ENCODE measurements at places on chromosomes 5 and 9. TPM values are rescaled to one million over a fixed set of nuclear protein-coding genes. Genes with fewer than 3 reads are reported as not detected.

GRCh38 chr9:81653240-81653639, 36.1 kb downstream of the TLE1 start:
- H3K36me3 ChIP-seq: no peaks in the 10 kb centered on the region
- no peak overlapping the region for H3K4me3 ChIP-seq
- no peak overlapping the region for H3K27ac ChIP-seq
- DNase-seq: no peak

- no peaks in the 10 kb centered on the region for H3K4me1 ChIP-seq
- no peaks in the 10 kb centered on the region for H3K36me3 ChIP-seq
- no peaks in the 10 kb centered on the region for H3K27me3 ChIP-seq
- H3K4me3 ChIP-seq: no peak overlapping the region
- DNase-seq: no peak
Observed at GRCh38 chr9:95760791-95761190, 114.7 kb upstream of the ERCC6L2 start.

- no peak for DNase-seq
- no peaks in the 10 kb centered on the region for H3K36me3 ChIP-seq
Observed at GRCh38 chr9:92635760-92636159, 34.2 kb downstream of the IPPK start.

- DNase-seq: no peak
- H3K36me3 ChIP-seq: no peaks in the 10 kb centered on the region
- no peak overlapping the region for H3K4me3 ChIP-seq
- H3K27me3 ChIP-seq: no peaks in the 10 kb centered on the region
- no peak overlapping the region for H3K27ac ChIP-seq
Observed at GRCh38 chr5:17912794-17913193, 278.5 kb downstream of the TAF11L14 start.

- no peaks in the 10 kb centered on the region for H3K36me3 ChIP-seq
- H3K27ac ChIP-seq: no peak overlapping the region
- no peak overlapping the region for H3K4me3 ChIP-seq
- no peaks in the 10 kb centered on the region for H3K4me1 ChIP-seq
Observed at GRCh38 chr9:8389531-8389930, 590.0 kb upstream of the DMAC1 start.

DNA sequence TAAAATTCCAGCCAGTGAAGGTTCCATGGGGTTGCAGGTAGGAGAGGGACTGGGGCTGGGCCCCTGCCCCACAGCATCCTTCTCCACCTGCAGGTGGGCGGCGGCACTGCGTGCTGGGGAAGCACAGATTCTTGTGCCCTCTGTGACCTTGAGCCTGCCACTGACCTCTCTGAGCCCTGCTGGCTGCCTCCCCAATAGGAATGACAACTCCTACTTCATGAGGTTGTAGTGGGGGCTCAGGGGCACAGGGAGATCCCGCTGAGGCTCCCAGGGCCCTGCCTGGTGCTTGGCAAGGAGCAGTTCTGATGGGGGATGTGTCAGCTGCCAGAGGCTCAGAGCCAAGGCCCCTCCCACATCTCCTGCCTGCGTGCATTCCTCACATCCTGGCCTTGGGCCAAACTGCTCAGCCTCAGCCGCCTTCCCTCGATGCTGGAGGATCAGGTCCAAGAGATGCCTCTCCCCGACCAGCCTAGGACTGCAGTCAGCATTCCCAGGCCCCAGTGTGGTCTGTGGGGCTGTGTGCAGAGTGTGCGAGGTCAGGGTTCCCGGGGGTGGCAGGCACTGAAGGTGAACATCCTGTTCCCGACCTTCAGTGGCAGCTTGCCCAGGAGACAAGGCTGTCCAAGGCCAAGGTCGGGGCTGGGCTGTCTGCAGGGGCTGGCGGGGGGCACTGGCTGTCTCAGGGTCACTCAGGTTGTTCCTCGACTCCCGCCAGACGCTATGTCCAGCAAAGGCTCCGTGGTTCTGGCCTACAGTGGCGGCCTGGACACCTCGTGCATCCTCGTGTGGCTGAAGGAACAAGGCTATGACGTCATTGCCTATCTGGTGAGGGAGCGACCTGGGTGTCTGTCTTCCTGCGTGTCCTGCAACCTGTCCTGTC, 7.0 kb downstream of the ASS1 start:
- no peaks in the 10 kb centered on the region for H3K36me3 ChIP-seq
- peak overlapping the region; percentile 62 for H3K27ac ChIP-seq
- no peaks in the 10 kb centered on the region for H3K27me3 ChIP-seq
- H3K4me1 ChIP-seq: no peaks in the 10 kb centered on the region
- peak; percentile 83 for DNase-seq

GRIN1 gene
- total RNA-seq: 0.59 TPM

AQP7 gene
- not detected for total RNA-seq

PCDH12 gene
- 0.82 TPM for total RNA-seq

All from prostate gland (tissue), 2 donors.